Right hindlimb (tissue), 1 donor: ENCODE measurements at places on chromosomes 12 and 14.

DNA sequence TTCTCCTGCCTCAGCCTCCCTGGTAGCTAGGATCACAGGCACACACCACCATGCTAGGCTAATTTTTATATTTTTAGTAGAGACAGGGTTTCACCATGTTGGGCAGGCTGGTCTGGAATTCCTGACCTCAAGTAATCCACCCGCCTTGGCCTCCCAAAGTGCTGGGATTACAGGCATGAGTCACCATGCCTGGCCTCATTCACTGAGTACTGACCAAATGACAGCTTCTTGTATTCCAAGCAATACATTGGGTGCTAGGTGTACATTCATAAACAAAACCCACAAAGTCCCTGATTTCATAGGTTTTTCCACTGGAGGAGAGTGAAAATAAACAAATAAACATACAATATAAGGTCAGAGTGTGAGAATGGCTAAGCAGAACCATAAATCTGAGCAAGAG, 136.3 kb downstream of the HELB start:
- no peak for DNase-seq

DNA sequence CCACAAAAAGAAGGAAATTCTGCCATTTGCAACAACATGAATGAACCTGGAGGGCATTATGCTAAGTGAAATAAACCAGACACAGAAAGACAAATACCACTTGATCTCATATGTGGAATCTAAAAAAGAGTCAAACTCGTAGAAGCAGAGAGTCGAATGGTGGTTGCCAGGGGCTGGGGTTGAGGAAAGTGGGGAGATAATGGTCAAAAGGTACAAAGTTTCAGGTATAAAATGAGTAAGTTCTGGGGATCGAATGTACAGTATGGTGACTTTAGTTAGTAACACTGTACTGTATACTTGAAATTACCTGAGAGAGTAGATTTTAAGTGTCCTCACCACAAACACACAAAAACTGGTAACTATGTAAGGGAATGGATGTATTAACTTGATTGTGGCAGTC, 129.4 kb downstream of the PPM1H start:
- DNase-seq = no peak

GRCh38 chr14:79658221-79658620, 553.1 kb downstream of the DIO2 start:
- DNase-seq = no peak

- no peak for DNase-seq
Measured at GRCh38 chr14:69705706-69706105, 61.2 kb upstream of the SRSF5 start.

DNA sequence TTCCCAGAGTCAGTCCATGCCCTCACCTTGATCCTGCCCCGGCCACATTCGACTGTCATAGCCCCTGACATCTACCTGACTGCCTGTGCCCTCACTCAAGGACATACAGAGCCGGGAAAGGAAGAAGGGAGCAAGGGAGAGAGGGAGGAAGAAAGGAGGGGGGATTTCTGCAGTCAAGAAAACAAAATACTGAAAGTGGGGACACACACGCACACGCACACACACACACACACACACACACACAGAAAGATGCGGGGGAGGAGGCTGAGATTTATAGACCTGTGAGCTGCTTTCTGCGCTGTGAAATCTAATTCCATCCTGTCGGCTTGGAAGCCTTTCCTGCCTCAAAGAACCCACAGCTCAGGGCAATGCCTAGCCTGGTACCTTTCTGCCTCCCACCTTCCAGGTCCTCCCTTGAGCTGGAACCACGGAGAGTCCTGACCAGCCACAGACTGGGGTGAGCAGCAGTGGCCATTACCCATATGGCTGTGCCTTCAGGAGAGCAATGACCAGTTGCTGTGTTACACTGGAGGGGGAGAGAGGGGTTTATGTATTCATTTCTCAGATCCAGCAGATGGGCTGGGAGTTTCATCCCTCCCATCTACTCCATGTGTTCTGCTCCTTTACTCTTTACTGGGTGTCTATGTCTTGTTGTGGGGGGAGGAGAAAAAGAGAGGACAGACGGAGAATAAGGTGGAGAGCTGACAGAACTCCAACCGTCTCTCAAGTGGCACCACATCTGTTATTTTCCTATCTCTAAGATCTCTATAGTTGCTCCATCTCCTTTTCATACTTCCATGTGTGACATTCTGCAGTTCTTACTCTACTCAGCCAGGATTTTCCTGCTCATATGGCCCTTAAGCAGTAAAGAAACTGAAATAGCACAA, 12.9 kb downstream of the C14orf93 start:
- no peak for DNase-seq

- DNase-seq = peak; percentile 67
Measured at GRCh38 chr14:101233021-101233366, 328.3 kb upstream of the DIO3 start.

GRCh38 chr12:51864833-51865670, 16.5 kb upstream of the FIGNL2 start:
- DNase-seq = no peak

DNA sequence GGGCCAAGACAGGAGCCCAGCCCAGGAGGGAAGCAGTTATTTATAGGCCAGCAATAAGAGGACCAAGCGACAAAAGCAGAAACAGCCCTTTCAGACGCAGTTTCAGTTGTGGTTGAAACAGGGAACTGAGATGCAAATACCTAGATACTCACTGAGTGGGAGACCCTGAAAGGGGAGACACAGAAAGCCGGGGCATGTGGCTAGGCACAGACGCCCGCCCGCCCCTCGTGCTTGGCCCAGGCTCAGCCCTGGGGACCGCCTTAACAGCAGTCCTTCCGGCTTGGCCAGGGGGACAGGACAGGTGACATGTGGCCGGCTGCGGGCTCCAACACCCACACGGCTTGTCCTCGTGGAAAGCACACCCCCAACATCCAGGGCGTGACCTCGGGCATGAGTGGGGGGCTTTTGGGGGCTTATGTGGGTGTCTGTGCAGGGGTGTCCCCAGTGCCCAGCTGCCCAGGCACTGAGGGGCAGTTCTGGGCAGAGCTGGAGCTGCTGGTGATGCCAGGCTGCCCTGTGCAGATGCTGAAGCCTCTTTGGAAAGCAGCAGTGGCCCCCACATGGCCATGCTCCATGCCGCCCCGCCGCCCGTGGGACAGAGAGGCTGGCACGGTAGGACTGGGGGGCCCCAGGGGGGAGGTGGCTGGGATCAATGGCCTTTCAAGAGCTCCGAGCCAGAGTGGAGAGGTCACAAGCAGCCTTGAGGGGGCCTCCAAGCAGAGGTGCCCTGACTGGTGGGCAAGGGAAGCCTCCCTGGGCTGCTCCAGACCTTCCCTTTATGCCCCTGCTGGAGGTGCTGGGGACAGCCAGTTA, 2.1 kb downstream of the PLD4 start:
- DNase-seq = no peak

DNA sequence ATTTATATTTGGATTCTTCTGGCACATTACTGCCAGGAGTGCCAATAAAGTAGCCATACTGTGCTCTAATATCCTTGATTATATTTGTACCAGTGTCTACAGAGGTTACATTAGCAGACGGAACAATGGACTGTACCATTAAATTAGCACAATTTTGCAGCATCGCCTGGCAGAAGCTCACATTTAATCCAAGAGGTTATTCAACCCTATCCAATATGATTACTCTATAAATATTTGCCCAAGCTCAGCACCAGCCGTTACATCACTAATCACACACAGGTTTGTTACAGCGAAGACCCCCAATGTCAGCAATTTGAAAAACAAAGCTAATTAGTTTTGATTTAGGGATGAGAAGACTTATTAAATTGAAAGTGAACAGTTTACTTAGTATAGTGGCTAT, 16.9 kb upstream of the MGST1 start:
- no peak for DNase-seq

DNA sequence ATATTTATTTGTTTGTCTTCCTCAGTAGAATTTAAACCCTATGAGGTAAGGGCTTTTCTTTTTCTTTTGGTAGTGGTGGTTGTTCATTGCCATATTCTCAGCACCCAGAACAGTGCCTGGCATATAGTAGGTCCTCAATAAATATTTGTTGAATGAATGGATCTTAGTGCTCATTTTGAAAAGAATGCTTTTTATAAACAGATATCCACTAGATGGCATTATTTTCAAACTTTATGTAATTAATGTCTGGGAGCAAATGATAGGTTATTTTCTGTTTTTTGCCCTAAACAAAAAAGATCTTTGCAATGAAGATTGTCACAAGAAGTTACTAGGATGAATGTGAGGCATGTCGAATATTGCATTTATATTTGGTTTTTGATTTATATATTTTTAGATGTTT, 64.1 kb downstream of the RAD51B start:
- no peak for DNase-seq

- no peak for DNase-seq
Measured at GRCh38 chr14:23326491-23327332, 5.5 kb downstream of the PABPN1 start.

GRCh38 chr12:94026596-94026995, 121.8 kb upstream of the PLXNC1 start:
- DNase-seq = no peak

- no peak for DNase-seq
Measured at GRCh38 chr14:96987086-96987474, 189.9 kb downstream of the VRK1 start.

DNA sequence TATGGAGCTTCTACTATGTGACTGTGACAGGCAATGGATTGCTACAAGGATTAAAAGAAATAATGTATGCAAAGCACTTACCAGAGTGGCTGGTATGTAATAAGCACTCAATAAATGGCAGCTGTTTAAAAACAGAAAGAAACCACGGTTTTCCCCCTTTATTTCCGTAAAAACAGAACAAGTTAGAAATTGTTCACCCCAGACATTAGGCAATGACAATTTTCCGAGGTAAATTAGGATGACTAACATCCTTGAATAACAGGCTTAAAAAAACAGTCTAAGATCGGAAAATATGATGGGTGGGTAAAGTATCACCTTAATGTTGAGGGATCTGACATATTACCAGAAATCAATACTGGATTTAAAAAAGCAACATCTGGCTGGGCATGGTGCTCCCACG, 20.9 kb upstream of the CNIH1 start:
- DNase-seq = no peak

- DNase-seq = no peak
Measured at GRCh38 chr12:19518209-19518608, 78.9 kb downstream of the AEBP2 start.

GRCh38 chr14:32472512-32473463, 143.7 kb downstream of the AKAP6 start:
- peak; percentile 87 for DNase-seq

- no peak for DNase-seq
Measured at GRCh38 chr14:70810621-70811020, 1.3 kb upstream of the MAP3K9 start.

DNA sequence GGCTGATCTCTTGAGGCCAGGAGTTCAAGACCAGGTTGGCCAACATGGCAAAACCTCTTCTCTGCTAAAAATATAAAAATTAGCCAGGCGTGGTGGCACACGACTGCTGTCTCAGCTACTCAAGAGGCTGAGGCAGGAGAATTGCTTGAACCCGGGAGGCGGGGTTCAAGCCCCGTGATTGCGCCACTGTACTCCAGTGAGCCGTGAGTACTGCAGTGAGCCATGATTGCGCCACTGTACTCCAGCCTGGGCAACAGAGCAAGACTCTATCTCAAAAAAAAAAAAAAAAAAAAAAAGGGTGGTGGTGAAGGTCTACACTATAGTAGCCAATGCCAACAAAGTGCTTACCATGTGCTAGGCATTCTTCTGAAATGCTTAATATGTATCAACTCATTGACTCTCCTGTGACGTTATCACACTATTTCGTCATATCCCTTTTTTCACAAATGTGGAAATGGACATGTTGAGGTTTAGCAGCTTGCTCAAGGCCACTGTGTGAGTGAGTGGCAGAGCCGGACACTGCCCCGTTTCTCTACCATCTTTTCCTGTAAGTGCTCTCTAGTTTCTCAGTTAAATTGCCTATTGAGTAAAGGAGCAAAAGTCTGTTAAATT, 59.6 kb downstream of the GNS start:
- no peak for DNase-seq

- no peak for DNase-seq
Measured at GRCh38 chr12:3700861-3701260, 52.0 kb downstream of the CRACR2A start.

DNA sequence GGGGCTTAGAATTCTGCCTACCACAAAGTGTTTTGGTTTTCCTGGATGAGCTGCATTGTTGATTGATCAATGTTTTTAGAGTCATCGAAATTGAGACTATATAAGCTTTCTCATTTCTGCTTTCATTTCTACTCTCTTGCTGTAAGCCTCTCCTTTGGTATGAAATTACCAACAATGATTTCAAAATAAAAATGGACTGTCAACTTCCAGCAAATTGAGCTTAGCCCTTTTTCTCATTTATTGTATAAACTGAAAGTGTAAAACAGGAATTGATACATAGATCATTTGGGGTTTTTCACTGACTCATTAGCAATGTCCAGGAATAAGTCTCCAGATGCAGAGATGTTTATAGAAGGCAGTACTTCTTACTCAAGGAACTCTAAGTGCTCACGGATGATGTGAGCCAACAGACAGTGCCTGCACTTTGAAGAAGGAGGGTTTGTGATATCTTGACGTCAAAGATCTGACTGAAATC, 20.0 kb upstream of the PCNX1 start:
- DNase-seq = no peak

DNA sequence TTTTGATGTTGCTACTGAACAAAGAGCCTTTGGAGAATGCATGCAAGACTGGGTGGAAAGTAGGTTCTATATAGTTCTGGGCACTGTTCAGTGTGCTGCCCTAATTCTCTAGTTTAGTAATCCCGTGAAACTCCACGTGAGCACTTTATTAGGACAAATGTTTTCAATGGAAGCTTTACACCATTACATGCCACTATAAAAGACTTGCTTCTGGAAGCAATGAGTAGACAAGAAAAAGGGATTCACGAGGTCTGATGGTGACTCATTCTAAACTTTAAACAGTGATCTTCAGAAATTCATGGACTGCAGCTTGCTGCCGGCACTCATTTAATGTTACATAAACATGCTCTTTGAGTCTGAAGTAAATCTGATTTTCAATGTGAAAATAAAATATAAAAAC, 22.3 kb downstream of the ATG14 start:
- DNase-seq = no peak

DNA sequence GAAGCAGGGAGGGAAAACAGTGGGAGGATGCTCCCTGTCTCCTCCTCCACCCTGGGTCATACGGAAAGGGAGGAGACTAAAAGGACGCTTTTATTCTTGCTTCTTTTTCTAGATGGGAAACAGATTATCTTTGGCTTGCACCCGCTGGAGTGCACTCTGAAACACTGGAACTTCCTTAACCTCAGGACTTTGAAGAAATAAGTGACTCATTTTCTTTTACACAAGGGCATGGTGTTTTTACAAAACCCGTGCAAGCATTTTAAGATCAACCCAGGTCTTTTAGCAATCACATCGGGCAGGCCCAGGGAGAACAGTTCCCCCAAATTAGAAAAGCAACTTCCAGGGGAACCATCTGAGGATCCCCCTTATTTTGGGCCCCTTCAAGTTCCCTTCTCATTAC, 80.9 kb upstream of the TSPAN11 start:
- DNase-seq = no peak

DNA sequence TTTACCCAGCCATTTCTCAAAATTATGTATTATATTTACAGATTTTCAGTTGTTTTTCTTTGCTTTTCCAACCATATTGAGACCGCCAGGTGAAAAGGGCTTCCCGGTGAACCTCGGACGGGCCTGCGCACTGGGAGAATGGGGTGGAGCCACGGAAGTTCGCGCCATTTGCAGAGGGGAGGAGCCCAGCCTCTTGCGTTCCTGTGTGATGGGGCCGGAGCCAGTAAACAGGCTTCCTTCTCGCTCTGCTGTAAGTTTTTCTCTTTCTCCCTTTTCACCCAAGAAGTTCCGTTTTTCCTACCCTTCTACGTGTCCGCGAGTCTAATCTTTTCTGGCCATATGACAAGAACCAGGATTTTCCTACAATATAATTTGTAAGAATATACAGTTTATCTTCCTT, 1108.8 kb upstream of the SEL1L start:
- DNase-seq = peak; percentile 39

GRCh38 chr12:49189731-49190716, 1.1 kb upstream of the TUBA1A start:
- DNase-seq = no peak
